ENCODE measurements at places on chromosomes 12 and 14.

- no peak for DNase-seq
Measured at GRCh38 chr12:107788690-107789458, 14.4 kb downstream of the ASCL4 start.

DNA sequence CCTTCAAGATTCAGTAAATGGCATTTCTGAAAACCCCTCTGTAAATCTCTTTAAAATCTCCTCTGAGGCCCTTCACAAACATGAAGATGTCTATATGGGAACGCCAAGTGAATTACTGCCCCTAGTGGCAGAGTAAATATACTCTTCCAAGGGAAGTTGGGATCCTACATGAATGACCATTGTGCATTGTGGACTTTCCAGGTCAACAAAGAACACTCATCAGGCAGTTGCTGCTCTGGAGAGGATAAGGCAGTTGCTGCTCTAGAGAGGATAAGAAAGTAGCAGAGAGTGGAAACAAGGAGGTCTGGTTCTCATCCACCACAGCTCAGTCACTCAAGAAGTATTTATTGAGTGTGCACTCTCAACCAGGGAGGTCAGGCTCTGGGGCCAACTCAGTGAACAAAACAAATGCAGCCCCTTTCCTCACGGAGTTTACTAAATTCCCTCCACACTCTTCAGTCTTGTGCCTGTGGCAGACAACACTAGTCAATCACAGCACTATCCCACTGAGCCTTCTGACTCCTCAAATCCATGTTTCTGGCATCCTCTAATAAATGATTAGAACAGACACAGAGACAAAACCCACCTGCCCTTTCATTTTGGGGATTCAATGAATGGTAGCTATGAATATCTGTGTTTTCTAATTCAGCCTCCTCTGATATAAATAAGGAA lies 52.9 kb downstream of the SVOP start:
- DNase-seq, result no peak

DNA sequence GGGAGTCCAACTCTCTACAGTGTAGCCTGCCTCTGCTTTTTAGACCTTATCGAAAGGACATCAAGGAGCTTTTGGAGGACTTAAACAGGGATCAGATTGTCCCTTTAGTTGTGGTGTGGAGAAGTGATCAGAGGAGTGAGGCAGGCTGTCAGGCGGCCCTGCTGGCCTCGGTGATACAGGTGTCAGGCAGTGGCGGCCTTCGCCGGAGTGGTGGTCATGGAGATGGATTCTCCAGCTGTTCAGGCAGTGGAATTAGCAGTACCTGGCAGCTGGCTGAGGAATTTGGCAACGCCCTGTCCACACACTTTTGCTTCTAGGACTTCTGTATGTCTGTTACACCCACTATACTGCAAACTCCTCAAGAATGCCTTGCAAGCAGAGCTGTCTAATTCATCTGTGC lies 4.2 kb upstream of the CLMN start:
- no peak for DNase-seq

GRCh38 chr14:78282437-78282836 lies 112.3 kb downstream of the NRXN3 start:
- DNase-seq, result no peak

GRCh38 chr12:44464180-44464579 lies 411.9 kb downstream of the NELL2 start:
- no peak for DNase-seq

GRCh38 chr14:45893127-45893526 lies 640.1 kb upstream of the MIS18BP1 start:
- DNase-seq, result no peak

DNA sequence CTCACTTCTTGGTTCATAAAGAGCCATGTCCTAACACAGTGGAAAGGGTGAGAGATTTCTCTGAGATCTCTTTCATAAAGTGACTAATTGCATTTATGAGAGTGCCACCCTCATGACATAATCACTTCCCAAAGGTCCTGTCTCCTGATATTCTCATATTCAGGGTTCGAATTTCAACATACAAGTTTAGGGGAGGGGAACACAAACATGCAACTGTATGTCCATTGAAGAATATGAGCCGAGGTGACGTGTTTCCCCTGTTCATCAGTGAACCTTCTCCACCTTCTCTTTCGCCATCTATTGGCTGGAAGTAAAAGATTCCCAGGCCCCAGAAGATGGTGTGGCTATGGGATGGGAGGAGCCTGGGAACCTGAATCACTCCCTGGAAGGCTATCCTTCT lies 354.2 kb upstream of the ATP2B1 start:
- no peak for DNase-seq

DNA sequence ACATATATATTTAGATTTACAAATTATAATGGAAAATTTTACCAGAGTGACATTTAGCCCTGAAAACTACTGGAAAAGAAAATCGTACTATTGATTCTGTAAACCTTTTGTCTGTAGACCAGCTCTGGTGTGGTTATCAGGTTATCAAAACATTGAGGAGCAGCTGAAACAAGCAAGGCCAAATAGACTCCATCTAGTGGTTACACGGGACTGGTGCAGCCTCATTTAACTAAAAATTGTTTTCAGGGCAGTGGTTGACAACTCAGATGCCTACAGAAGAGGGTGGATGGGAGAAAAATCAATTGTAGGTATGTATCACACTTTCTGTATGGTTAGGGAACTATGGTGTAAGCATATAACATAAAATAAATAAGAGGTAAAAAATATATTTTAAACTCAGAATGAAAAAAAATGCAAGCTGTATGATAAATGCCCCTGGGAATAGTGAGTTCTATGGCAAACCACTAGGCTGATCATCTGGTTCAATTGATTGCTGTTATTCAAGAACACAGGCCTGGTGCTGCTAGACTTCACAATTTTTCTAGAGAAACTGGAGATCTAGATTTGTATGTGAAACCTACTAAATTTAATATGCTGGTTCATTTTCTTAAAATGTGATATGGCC lies 51.2 kb downstream of the ACSS3 start:
- peak; percentile 28 for DNase-seq

DNA sequence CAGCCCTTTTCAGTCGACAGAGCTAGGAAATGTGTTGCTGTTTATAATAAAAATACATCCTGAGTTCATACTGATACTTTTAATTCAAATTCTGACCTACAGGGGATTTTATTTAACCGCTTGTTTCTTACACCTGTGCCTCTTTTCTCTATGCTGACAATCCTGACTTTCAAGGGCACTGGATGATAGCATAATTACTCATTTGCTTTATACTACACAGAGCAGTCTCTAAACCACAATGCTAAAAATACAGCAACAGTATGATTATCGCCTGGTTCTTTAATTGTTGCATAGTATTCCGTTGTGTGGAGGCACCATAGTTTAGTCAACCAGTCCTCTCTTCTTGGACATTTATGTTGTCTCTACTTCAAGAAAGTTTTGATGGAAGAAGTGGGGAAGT lies 372.9 kb downstream of the DPF3 start:
- peak; percentile 39 for DNase-seq

DNA sequence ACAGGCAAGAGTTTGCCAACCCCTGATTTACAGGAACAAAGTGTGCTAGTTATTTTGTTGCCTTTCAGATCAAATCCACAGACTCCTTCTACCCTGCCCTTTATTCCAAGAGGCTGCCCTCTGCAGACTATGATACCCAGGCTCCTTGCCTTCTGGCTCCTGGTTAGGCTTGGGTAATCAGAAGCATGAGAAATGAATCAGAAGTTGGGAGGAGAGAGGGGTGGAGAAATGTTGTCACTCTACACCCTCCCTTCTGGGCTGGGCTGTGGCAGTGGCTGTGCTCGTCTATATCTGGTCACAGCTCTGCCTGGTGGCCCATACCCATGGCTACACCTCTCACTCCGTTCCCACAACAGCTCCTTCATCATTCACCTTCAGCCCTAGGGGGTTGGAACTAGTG lies 204.6 kb upstream of the PLXNC1 start:
- DNase-seq, result no peak

DNA sequence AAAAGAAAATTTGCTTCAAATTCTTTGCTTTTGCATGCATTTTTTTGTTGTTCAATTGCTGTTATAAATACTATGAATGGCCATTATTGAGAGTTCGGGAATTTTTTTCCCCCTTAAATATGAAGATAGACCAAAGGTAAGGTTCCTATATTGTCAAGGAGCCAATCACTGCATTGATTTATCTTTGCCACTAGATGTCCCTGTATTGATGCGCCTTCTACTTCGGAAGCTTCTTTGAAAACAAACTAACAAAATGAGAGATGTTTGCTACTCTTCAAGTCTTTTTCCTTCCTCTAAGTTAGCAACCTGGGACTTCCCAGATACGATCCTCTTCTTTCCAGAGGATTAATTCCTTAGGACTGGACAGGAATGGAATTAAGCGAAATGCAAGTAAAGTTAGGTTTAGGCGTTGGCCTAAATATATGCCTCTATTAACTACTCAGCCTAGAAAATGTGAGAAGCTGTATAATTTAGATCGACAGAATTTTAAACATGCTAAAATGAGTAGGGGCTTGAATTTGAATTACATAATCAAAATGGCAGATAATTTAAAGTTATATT lies 318.1 kb downstream of the AEBP2 start:
- peak; percentile 25 for DNase-seq

- DNase-seq, result no peak
Measured at GRCh38 chr12:56146492-56147460, 5.6 kb upstream of the MYL6B start.

DNA sequence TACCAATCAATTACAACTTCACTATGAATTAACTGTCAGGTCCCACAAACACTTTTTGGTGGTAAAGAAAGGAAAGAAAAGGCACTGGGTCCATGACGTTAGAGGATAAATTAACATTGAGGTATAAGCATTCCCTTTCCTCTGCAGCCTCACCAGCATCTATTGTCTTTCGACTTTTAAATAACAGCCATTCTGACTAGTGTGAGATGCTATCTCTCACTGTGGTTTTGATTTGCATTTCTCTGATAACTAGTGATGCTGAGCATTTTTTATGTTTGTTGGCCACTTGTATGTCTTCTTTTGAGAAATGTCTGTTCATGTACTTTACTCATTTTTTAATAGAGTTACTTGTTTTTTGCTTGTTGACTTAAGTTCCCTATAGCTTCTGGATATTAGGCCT lies 9.4 kb downstream of the ANKS1B start:
- no peak for DNase-seq

GRCh38 chr12:131129839-131130238 lies 176.1 kb downstream of the ADGRD1 start:
- no peak for DNase-seq

DNA sequence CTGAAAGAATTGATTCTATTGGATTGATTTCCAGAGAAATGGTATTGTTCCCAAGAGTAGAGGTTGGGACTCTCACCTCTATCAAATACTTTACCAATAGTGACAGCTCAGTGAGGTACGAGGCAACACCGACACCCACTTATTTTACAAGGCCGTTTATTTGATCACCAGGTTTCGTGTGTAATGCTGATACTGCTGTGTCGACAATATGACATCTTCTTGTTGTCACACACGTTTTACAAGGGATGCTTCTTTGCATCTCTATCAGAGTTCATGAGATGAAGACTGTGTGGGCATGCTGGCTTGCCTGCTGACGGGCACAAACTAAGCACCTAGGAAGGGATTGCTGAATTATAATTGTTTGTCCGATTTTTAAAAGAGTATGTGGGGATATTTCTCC lies 217.8 kb upstream of the EGLN3 start:
- no peak for DNase-seq

DNA sequence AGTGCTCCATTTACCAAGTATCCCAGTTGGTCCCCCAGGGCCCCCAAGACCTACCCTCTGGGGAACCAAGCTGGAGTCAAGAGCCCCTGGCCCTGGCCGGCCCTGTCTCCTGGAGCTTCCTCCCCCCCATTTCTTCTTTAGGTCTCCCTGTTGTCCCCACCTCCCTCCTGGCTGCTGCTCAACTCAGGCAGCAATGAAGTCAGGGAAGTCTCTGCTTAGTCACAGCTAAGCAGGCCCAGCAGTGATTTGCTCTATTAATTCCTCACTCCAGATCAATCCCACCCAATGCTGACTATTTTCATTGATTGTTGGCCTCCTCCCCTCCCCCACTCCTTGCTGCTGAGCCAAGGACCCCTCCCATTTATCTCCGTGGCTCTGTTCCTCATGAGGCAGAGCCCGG lies 28.3 kb downstream of the VSX2 start:
- DNase-seq, result no peak

- DNase-seq, result peak; percentile 73
Measured at GRCh38 chr14:22531451-22532344, 57.3 kb downstream of the DAD1 start.

- no peak for DNase-seq
Measured at GRCh38 chr12:53170876-53171724, 9.4 kb upstream of the ZNF740 start.

DNA sequence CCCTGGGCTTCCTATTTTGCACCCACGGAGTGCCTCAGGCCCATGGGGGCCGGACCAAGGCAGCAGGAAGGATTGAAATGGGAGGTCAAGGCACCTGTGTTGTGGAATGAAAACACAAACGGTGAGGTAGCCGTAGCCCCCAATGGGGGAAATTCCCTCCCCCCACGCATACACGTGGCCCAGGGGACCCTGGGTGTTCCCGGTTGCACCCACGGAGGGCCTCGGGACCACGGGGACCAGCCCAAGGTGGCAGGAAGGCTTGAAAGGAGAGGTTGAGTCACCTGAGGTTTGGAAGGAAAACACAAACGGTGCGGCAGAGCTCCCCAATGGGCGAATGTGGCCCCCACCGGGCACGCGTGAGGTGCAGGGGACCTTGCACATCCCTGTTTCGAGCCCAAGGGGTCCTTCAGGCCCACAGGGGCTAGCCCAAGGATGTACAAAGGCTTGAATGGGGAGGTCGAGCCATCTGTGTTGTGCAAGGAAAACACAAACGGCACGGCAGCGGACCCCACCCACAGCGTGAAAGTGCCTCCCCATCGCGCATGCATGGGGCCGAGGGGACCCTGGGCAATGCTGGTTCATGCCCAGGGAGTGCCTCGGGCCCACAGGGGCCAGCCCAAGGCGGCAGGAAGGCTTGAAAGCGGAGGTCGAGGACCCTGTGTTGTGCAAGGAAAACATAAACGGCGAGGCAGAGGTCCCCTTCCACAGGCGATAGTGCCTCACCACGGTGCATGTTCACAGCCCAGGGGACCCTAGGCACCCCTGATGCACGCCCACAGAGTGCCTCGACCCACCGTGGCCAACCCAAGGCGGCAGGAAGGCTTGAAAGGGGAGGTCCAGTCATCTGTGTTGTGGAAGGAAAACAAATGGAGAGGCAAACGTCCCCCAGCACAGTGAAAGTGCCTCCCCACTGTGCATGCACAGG lies 376.7 kb downstream of the ALG10 start:
- DNase-seq, result no peak

DNA sequence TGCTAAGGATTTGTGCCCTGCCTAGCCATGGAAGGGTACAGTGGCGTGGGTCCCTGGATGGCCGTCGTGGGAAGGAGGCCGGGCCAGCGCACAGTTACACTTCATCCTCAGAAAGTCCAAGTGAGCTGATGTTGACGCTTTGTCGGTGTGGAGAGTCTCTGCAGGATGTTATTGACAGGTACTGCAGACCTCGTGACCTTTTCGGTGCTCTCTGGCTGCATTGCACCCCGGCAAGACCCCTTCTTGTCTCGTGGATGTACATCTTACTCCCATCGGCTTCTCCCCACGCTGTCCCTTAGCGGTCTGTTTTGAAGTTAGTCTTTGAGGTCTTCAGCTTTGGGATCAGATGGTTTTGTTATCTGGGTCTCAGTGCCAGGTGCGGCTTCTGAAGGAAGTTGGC lies 78.4 kb downstream of the EP400 start:
- no peak for DNase-seq
